ENCODE measurements at places on chromosomes 6 and 20.

- no peak for DNase-seq
Measured at GRCh38 chr6:148873868-148874267, 127.0 kb downstream of the UST start.

DNA sequence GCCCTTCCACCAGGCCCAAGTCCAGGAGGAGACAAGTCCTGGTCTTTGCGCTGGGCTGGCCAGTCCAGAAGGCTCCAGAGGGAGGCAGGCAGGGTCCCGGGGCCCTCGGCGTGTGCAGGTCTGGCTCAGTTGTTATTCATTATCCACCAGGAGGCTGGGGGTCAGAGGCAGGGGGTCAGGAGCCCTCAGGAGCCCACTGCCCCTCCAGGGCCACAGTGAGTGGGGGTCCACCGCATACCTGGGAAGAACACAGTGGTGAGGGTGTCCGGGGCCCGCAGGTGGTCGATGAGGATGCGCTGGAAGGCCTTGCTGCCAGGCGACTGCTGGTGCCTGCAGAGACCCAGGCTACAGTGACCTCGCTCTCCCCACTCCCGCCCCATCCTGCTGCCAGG, 4.4 kb upstream of the C20orf144 start:
- no peak for DNase-seq

- no peak for DNase-seq
Measured at GRCh38 chr20:24043294-24043693, 54.7 kb upstream of the GGTLC1 start.

GRCh38 chr6:33433001-33433543, 13.2 kb downstream of the SYNGAP1 start:
- peak; percentile 72 for DNase-seq

DNA sequence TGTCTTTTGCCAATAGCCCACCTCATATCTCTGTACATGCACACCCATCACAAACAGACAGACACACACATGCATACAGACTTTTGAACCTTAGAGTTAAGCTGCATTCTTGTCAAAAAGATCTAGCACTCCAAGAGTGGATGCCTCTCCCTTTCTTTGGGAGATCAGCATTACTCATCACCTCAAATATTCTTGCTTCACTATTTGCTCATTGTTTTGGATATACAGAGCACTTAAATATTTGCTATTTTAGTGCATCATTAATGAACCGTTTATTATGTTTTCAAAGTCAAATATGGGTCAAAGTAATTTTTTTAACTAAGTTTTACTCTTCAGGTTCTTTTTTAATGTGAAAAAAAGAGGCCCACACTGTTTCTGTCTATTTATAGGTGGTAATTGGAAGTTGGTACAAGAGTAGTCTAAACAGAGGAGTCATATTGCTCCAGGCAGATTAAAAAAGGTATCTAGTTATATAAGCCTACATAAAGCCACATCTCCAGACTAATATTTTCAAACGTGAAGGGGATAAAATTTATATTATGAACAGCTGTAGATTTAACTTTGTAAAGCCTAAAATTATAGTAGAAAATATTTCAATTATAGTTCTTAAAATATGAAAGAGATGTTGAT, 102.6 kb downstream of the FLRT3 start:
- DNase-seq, result no peak

DNA sequence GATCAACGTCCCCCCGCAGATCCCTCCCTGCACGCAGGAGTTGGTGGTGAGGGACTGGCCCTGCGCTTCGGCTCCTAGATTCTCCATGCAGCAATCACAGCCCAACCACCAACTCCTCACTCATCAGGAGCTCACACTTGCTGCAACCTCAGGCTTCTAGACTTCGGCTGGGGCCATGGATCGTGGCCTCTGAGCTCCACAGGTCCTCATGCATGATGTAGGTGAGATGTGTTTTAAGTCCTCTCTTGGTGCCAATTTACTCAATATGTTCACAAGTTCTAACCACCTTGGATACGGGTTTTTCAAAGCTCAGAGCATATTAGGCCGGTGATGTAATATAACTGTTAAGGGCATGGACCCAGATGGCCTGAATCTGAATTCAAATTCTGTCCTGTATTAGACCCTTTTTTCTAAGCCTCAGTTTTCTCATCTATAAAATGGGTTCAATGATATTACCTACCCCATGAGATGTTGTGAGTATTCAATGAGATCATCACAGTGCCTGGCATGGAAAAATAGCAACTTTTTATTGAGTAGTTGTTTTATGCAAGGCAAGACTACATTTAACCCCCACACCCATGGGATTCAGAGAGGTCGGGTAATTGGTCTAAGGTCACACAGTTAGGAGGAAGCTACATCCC, 31.0 kb downstream of the SUN5 start:
- peak; percentile 75 for DNase-seq

Measured in endodermal cell (in vitro differentiated cells).